ENCODE measurements at places on chromosomes 4 and X.
A peak's percentile ranks its signal among the peaks of the same experiment; 100 is the strongest.

- no peak for DNase-seq
Observed at GRCh38 chr4:85514117-85514516, 39.2 kb downstream of the ARHGAP24 start.

- DNase-seq: no peak
Observed at GRCh38 chr4:38233727-38234480, 273.7 kb downstream of the PTTG2 start.

GRCh38 chr4:122884499-122884898, 37.9 kb downstream of the NUDT6 start:
- DNase-seq: no peak

- DNase-seq: no peak
Observed at GRCh38 chr4:26028133-26028792, 114.2 kb downstream of the SMIM20 start.

- no peak for DNase-seq
Observed at GRCh38 chrX:24242649-24243175, 71.2 kb downstream of the SUPT20HL2 start.

DNA sequence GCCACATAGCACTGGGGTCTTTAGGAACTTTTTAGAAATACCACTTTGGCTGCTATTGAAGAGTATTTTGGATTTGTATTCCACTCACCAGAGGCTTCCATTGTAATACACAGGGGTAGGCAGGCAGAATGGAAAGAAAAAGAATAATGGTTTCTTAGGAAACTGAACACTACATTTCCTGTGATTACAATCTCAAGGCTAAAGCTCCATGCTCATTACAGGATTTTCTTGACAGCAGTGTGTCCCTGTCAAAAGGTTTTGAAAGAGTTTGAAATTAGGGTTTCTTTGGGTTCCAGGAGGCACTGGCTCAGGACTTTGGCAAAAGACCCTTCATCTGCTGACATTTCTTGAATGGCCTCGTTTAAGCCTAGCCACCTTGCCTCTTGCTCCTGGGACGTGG, 74.8 kb upstream of the STIM2 start:
- DNase-seq: no peak

DNA sequence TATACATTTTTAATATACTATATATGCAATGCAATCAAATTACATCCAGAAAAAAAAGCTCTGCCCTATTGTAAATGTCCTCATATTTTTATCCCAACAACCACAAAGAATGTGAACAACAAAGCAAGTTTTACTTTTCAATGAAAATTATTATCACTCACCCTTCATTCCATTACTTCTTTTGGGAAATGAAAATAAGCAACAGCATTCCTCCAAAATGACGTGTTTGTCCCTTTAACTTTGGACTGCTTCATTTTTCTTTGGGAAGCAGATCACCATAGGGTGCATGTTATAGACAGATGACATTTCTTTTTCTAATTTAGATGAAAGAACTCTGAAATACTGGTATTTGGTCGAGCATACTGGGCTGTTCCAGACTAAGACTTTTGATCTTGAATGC, 667.1 kb upstream of the BOD1L1 start:
- no peak for DNase-seq

DNA sequence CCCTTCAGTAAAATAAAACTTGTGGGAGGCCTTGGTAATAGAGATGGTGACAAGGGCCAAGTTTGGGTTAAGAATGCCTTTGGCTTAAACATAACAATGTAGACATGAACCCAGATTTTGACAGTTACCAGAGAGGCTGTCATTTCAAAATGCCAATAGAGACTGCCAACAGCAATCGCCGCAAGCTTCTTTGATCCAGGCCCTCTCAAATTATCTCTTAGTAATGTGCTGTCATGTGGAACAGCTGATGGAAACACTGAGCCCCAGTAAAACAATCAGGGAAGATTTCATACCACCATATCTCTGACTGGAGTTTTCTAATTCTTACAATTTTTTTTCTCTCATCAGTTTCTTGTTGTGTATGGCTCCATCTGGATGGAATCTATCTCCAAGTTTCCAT, 80.5 kb downstream of the ZNF330 start:
- no peak for DNase-seq

DNA sequence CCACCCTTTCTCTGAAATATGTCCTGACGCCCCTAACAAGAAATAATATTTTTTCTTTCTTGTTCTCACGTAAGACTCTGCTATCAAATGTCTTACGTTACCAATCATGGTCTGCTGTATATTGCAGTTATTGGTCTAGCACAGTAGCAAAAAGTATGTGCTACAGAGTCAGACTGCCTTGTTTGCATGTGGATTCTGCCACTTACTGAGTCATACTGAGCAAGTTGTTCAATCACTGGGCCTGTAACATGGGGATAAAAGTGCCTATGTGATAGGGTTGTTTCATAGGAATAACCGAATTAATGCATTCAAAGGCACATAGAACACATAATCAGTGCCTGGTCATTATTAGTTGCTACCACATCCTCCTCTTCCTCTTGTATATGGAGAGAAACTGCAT, 14.1 kb downstream of the RPGR start:
- DNase-seq: no peak

DNA sequence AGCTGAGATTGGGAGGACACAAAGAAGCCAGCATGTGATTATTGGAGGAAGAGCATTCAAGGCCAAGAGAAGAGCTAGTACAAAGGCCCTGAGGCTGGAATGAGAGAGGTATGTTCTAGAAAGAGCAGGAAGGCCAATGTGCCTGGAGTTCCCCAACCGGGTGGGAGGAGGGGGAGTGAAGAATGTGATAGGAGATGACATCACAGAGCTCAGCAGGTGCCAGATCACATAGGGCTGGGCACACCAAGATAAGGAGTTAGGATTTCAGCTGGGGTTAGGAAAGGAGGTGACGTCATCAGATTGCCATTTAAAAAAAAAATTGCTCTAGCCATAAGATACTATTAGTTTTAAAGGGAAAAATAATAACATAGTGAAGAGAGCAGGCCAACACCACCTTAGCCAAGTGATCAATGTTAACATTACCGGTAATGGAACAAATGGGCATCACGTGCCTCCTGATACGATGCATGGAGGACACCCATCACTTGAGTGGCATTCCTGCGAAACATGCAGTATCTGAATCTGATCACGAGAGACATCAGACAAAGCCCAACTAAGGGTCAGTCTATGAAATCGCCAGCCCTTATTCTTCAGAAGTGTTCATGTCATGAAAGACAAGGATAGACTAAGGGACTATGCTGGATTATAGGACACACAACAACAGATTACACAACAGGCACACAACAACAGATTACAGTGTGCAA, 344.3 kb downstream of the BCOR start:
- DNase-seq: no peak

DNA sequence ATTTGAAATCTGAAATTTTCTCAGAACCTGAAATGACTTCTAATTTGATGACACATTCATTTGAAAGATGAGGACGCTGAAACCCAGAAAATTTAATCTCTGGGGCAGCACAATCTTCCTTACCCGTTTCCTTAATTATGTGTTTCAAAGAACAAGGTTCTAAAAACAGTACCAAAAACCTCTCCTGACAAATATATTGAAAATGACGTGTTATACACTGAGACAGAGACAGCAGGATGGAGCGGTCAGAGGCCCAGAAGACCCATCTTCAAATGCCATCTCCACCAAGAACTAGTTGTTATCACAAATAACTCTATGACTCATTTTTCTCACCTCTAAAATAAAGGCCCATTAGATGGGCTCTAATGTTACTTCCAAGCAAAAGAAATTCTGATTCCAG, 177.3 kb downstream of the NSUN7 start:
- DNase-seq: no peak

DNA sequence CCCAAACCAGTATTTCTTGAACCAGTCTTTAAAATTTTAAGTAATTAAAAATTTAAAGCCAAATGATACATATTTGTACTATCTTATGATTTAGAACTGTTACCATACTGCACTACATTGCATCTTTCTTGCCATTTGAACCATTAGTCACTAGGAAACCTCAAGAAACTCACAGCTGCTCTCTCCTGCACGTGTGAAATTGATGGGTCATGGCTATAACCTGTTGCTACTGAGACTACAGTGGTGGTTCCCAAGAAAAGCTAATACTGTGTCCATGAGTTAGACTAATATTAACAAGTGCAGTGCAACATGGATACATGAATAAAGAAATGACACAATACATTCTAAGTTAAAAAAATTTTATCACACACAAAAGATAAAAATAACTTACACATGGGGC, 88.4 kb downstream of the PDE5A start:
- DNase-seq: no peak

DNA sequence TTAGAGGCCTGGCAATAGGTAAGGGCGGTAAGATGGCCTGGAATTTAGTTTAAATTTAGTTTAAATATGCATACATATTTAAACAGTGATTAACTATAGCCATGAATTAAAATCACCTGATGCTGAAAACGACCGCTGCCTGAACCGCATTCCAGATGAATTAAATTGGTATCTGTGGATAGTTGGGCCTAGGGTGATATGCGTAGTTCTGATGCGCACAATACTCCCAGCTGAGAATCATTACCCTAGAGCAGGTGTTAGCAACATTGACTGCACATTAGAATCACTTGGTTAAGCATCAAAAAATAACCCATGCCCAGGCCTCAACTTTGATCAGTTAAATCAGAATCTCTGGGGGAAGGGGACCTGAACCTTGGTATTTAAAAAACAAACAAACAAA, 432.4 kb downstream of the GBA3 start:
- DNase-seq: no peak

GRCh38 chr4:76610751-76611547, 175.9 kb downstream of the SHROOM3 start:
- DNase-seq: no peak

DNA sequence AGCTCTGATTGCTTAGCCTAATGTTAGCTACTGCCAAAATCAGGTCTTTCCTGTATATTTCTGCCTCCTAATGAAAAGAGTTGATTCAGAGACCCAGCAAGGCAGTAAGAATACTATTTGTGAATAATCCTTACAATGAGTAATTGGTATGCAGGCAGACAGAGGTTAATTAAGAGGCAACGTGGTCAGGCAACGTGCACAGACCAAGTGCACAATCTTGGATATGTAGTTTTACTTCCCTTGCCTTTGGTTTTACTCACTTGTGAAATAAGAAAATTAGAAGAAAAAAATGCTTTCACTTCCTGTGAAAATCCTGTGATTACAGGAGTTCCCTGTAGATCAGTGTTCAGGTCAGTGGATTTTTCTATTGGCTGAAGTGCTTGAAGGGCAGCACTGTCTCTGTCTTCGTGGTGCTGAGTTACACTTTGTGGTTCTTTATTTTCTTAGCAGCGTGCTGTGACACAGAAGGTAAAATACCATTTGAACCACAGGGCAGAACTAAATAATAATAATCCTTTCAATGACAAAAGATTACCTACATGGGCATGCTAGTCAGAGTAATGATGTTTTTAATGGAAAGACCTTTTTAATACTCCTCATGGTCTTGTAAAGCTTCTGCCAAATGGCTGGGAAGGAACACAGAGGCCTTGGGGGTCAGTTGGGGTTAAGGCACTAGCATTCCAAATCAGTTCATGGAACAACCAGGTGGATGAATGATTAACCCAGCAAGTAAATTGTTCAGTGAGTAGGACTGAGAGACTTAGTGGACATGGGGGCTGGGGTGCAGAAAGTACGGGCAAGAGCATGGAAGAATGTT, 430.9 kb downstream of the MAPK10 start:
- no peak for DNase-seq

DNA sequence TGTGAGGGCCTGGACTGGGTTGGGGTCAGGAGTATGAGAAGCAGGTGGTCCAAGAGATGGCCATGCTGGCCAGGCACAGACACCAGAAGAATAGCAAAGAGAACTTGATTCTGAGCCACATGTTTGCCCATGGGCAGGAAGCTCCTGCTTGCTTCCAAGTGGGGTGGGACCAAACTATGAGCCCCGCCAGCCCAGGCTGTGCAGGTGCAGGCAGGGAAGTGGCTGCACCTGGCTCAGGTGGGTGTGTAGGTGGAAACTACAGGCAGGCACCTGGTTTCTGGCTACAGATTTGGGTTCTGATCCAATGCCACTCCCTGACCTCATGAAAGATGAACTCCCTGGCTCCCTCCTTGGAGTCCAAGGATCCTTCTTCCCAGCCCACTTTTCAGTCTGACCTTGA, 207.9 kb upstream of the KLF3 start:
- DNase-seq: no peak

- no peak for DNase-seq
Observed at GRCh38 chrX:28586286-28586685, 960 bp upstream of the IL1RAPL1 start.

DNA sequence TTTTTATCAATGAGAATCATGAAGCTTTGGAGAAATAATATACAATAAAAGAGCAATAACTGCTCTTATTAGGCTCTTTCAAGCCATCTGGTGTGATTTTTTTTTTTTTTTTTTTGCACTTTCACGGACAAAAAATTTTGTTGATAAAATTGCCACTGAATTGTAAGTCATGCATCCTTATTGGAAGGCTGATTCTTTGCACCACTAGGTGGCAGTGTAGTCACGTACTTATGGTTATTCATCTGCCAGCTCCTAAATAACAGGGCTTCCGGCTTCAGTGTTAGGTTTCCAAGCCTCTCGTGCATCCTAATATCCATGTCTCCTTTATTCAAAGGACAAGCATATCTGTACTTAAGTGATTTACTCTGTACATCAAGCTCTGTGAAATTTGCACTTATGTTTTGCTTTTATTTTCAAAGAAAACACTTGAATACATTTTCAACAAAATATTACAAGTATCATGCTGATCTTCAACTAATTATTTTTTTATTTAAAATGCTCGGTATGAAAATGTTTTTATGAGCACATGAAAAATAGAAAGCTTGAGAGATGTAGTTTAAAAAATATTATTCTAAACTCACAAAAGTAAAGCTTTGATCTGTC, 1578.3 kb upstream of the TENM3 start:
- no peak for DNase-seq

DNA sequence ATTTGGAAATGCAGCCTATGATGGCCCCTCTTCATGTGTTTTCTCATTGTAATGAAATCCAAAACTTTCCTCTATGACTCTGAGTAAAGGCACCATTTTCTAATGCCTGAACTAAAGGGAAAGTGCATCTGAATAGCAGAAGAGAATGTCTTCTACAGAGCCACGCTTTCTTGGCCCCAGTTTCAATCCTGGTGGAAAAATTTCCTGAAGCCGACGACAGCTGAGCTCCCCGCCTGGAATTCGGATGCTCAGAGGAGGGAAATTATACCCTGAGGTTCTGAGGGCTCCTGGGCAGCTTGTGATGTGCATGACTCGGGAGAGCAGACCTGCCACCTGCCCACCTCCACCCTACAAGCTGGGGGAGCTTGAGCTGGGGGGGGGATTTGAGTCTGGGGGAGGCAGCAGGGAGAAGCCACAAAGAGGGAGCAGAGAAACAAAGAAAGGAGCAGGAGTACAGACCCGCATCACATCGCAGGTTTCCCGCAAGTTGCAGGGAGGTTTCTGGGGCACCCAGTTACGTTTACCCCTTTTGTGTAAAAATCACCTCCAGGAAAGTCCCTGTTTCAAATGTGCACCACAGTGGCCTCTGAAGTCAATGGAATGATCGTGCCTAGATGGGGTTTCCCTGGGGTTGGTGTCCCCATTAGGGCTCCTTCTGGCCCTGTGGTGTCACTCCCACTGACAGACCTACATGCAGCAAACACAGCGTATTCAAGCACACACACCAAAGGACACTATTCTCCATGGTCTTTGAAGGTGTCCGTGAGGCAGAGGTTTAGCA, 145.6 kb upstream of the RBPJ start:
- peak; percentile 8 for DNase-seq
